ENCODE measurements at places on chromosomes 6 and 20.

DNA sequence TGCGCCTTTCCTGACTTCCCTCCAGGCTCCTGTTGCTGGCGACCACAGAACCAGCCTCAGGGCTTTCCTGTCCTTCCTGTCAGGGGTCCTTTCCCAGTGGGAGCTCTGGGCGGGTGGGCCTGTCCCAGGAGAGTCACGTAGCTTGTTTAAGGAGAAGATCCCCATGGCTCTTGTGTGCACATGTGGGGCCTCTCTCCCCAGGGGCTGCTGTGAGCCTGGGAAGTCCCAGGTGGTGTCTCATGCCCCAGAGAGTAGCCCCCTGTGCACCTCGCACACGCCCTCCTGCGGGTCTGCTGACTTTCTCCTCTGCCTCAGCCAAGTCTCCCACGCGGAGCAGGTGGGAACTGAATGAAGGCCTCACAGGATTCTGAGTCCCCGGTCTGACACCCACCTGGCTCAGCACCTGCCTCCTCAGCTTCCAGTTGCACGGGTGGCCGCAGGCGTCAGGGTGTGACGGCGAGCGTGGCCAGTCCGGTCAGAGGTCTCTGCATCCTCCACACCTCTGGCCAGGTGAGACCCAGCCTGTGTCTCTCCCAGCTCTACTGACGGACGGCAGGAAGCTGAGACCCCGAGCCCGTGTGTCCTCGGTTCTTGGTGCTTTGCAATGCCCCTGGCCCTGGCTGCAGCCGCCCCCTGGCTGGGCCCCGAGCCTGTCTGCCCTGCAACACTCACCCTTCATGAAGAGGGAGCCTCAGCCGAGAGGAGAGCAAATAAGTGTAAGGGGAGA, 5.6 kb upstream of the NKAIN4 start:
- DNase-seq: no peak

DNA sequence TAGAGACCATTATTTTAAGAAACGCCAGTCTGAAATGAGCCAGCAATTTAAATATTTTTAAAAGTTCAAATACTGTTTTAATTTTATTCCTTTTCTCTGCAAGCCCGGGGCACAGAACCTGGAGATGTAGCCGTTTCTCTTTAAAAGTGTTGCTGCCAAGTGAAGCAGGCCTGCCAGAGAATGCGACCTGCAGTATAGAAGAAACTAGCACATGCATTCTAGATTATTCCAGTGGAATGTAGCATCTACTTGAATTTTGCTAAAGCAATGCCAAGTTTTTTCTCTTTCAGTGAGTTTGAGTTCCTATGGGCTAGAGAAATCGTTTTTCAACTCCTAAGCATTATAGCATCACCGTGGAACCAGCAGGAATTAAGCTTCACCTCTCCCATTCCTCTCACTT, 101.3 kb downstream of the QRSL1 start:
- no peak for DNase-seq

- no peak for DNase-seq
These were observed 134.0 kb upstream of the HCRTR2 start for GRCh38 chr6:55040102-55040848.

DNA sequence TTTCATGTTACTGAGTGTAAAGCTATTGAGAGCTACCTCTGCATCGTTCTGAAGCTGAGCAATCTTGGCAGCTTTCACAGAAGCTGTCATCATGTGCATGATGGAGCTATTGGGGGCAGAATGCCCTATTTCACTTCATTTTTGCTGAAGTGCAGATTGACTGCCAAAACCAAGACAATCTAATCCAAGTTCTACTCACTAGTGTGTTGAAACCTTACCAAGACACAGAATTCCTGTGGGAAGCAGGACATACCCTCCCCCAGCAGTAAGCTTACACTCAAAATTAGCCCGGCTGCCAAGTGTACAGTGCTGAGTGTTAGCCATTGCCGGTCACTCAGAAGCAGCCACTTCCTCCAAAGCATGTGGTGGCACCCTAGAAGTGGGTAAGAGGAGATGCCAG, 177.3 kb upstream of the TENT5A start:
- no peak for DNase-seq

GRCh38 chr6:142008016-142008735, 124.5 kb upstream of the GJE1 start:
- DNase-seq: no peak

DNA sequence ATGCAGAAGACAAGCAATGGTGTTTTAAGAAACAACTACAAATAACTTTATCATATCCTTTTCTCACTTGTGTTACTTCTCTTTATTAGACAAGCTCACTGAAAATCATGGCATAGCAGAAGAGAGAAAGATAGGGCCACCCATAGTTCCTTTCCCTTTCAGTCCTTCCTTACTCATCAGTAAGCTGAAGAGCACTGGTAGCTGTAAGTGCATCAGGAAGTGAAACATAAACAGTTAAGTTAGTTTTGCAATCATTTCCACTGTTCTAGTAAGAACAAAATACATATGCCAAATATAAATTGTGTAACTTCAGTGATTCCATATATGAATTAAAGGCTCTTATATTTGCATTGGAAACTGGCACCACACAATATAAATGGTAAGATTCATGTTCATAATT, 220.1 kb downstream of the HACE1 start:
- DNase-seq: no peak

DNA sequence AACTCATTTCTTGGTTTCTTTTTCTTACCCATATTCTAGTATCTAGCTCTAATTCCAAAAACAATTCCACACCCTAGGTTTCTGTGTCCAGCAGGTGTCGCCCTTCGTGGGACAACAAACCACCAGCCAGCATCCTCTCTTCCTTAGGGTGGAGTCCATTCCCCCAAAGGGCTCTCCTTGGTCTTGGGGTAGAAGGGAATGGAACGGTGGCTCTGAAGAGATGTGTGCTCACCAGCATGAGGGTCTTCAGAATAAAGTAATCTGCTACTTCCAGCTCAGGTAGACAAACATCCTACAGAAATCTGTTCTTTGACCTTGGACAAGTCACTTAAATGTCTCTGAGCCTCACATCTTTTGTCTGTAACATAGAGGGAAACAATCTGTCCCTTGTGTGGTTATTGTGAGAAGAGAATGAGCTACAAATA, 7.2 kb downstream of the HLA-DMB start:
- peak; percentile 83 for DNase-seq

DNA sequence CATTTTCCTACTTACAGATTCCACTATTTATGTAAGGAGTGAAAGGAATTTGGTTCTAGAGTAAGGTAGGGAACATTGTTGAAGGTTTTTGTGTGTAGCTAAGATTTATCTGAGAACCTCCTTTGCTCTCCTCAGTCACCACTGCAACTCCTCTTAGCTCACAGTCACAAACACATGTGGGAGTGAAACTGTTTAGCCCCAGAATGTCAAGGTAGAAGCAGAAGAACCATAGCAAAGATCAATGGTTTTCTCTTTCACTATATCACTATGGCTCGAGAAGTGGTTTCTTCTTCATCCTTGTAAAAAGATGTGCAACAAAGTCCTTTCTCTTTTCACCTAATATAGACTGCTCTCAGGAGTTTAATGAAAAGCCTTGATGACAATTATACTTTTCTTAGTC, 6.5 kb upstream of the DEFB112 start:
- no peak for DNase-seq

DNA sequence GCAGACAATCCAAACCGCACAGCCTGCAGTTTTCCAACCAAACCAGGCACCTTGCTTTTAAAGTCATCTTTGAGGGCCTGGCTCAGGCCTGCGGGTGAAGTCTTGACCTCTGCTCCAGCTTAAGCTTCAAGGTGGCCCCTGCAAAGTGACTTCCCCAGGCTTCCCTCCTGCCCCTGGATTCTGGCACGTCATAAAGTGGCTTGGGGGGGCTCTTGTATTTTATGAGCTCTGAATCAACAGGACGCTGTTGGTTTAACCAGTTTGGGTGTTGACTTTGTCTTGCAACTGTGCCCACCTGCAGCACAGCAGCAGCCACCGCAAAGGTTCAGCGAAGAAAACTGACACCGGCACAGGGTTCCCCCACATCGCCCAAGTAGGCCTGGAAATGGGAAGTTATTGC, 81.2 kb downstream of the NFATC2 start:
- no peak for DNase-seq

GRCh38 chr6:152423216-152424103, 213.7 kb downstream of the SYNE1 start:
- no peak for DNase-seq

DNA sequence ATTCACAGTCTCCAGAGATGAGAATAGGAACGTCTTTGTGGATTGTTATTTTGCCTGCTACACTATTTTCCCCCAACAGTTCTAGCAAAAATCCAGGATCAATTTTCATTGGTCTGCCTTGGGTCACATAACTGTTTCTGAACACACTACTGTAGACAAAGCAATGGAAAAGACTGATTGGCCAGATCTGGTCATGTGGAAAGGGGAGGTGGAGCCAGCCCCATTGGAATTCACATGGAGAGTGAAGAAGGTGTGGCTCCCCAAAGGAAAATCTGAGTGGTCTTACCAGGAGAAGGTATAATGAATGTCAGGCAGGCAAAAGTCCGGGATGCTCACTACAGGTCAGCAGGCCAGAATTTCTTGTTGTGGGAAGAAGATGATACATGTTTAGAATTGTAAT, 9.5 kb upstream of the TP53RK start:
- no peak for DNase-seq

- DNase-seq: no peak
These were observed 139.9 kb upstream of the TSHZ2 start for GRCh38 chr20:52832151-52832774.

- no peak for DNase-seq
These were observed 3.7 kb upstream of the PRND start for GRCh38 chr20:4717816-4718570.

DNA sequence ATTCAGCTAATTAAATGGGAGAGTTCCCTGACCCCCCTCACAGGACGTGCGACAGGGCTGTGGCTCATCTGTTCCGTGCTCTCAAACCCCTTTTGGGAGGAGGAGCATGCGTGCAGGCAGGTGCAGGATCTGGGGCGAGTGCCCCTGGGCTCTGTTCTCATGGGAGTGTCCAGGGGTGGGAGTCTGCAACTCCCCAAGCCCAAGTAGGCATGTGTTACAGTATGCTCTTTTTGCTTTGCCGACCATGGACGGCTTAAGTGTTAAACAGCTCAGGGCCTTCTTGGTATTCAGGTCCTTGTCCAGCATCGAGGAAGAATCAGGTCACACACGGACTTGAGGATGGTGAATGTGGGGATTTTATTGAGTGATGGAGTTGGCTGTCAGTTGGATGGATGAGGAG, 101.6 kb downstream of the NCOA3 start:
- no peak for DNase-seq

GRCh38 chr6:104014163-104014959, 845.4 kb downstream of the HACE1 start:
- DNase-seq: no peak

DNA sequence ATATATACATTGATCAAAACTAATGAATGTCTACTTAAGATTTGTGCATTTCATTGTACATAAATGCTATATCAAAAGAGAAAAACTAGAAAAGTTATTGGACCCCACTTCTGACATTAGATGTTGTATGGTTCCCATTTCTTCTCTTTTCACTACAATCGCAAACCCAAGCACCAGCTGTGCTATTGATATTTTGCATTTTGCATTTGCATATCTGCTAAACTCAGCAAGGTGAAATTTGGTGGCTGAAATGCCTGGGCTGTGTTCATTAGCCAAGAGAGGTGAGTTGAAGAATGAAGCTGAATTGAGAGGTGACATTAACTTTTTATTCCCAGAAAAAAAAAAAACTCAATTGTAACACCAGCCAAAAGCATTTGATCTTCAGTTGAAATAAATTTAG, 232.1 kb upstream of the TENT5A start:
- no peak for DNase-seq

- DNase-seq: peak; percentile 36
These were observed 11.9 kb downstream of the PCIF1 start for GRCh38 chr20:45946149-45946970.

DNA sequence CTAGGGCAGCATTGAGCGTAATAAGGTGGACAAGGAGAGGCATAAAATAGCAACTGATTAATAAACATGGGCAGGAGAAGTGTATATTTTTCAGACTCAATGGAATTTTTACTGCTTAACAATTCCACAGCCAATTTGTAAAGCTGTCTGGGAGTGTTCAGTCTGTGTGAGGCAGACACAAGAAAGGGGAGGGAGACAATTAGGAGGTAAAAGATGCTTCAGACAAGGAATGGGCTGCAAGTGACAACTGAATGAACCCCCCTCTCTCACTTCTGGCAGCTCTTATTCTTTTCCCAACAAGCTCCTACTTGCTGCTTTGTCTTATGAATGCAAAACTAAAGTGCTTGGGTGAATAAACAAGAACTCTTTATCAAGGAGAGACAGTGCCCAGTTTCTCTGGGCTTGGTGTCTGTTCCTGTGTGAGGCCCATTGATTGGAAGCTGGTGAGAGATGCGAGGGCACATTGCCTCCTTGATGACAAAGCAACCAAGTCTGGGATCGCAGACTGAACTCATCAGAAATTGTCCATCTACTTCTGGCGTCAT, 575.3 kb downstream of the RNF144B start:
- no peak for DNase-seq

- no peak for DNase-seq
These were observed 151.5 kb downstream of the TASP1 start for GRCh38 chr20:13487202-13487601.

DNA sequence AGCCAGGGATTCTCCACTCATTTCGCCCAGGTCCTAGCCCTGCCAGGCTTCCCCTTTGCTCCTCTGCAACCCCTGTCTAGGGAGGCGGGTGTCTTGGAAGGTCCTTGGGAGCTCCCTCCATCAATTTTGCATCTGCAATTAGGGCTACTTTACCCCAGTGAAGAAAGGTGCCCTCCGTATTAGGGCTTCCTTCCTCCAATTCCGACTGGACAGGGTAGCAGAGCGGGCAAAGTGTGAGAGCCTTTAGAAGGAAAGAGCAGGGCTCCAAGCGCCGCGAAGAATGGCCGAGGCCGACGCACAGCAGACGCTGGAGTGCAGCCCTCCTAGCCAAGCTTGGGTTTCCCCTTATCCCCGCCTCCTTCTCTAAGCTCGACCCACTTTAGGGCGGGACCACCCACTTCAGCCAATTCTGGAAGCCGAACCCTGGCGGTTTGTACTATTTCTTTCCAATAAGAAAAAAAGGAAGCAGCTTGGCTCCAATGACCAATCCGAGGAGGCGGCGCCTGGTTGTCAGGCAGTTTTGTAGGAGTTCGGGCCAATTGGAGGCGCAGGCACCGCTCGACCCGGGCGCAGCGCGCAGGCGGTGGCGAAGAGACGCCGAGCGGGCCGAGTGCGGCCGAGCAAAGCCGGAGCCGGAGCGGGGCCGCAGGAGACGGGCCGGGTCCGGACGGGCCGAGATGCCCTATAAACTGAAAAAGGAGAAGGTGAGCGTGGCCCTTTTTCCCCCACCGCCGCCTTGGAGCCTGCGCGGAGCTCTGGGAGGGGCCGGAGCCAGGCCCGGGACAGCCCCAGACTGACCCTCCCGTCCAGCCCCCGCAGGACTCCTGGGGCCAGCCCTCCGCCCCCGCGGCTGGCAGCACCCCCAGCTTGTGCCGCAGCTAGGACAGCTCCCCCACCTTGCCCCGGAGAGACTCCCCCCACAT, at the start of gene PPP2R5D:
Gene PPP2R5D (plus strand): TSS at position 570 of the 923 bp plus-strand sequence. CDS start 108 bp downstream, at position 678.
- DNase-seq: peak; percentile 98

DNA sequence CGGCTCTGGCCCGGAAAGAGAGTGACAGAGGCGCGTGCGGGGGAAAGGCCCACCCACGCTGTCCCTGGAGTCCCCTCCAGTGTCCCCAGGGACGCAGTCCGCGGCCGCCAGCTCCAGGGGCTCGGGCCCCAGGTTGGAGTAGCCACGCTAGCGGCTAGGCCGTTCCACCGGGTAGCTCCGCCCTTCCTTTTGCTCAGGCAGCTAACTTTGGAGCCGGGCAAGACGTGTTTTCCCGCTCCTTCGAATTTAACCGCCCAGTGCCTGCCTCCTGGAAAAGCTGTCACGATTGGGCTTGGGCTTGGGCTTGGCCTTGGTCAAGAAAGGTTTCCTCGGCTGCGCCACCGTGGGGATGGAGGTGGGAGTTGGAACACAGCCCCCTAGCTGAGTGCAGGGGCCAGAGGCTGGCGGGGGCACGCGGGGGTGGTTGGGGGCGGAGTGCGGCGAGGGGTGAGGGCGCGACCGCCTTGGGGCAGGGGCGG, 4.7 kb downstream of the LINC00237 start:
- no peak for DNase-seq
